ENCODE measurements at places on chromosomes 11 and 22.
A peak's percentile ranks its signal among the peaks of the same experiment; 100 is the strongest.

- no peak for DNase-seq
Observed at GRCh38 chr11:7968686-7969085, 3.4 kb upstream of the NLRP10 start.

- peak; percentile 98 for DNase-seq
Observed at GRCh38 chr22:41417622-41418390, 28.8 kb downstream of the TOB2 start.

DNA sequence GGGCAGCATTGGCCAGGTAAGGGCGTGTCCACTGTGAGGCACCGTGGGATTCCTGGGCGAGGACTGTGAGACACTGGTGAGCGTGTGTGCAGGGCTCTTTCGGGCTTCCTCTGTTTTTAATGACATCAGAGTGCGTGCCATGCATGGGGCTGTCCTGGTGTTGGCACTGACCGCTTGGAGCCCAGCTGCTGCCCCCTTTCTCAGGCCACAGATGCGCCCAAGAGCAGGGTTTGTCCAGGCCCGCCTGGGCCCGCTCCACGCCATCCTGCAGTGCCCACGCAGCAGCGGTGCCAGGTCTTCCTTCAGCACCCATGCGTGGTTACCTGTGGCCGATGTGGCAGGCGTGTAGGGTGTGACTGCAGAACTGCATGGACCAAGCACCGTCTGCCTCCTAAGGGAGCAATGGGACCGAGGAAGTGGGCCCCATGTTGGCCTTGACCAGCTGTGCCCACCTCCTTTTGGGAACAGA is 72.3 kb upstream of the SEPTIN5 start:
- DNase-seq = no peak

- no peak for DNase-seq
Observed at GRCh38 chr22:47613606-47614350, 851.3 kb downstream of the TBC1D22A start.

- DNase-seq = peak; percentile 51
Observed at GRCh38 chr11:127890030-127890615, 697.2 kb downstream of the ETS1 start.

DNA sequence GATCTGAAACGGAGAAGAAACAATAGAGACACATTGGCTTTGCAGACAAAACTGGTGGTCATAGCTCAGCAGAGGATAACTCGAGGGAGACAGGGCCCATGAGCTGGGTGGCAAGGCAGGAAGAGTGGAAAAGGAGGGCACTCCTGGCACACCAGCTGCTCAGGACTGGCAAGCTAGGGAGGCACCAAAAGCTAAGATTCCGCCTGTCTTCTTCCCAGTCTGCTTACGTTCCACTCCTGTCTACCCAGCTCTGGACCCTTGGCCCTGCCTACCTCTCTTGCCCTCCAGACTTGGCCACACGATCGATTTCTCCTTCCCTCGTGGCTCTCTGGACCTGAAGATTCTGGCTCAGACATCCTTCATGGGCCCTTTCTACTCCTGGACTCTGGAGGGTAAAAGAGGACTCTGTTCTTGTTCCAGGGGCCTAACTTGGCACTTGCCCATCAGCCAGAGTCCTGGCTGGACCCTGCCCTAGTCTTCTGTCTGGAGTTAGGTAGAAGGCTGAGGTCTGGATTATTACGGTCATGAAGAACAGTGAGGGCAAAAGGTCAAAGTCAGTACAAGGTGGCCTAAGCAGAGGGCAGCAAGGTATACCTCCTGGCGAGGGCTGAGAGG is 115.2 kb upstream of the PITPNB start:
- no peak for DNase-seq

GRCh38 chr11:85875505-85875904 is 20.3 kb downstream of the CCDC83 start:
- no peak for DNase-seq

GRCh38 chr11:35799655-35800054 is 137.1 kb downstream of the TRIM44 start:
- DNase-seq = no peak
